Stimulated activated CD4-positive, alpha-beta T cell treated with anti-CD3 and anti-CD28 coated beads, Interleukin-12 subunit alpha, Interleukin-12 subunit beta, amount 100 ng/mL, for 4 hours (primary cell): ENCODE measurements at places on chromosomes 12 and 14.

- no peak for DNase-seq
These were observed 23.4 kb downstream of the CLEC2D start for GRCh38 chr12:9692909-9693308.

DNA sequence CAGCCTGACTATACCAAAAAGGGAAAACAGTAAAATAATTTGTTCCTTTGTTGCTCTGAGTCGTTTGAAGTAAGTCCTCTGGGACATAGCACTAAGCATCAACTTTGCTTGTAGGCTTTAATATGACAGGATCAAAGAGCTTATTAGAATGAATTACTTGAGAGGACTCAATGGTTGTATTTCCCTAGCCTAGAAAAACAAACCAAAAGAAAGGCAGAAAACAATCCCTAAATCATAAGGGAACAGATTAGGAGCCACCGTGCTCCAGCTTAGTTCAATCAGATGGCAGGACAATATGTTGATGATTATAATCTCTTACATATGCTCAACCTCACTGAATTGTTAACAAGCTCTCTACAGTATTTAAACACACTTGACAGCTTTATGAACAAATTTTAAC lies 988.4 kb downstream of the FLRT2 start:
- no peak for DNase-seq

DNA sequence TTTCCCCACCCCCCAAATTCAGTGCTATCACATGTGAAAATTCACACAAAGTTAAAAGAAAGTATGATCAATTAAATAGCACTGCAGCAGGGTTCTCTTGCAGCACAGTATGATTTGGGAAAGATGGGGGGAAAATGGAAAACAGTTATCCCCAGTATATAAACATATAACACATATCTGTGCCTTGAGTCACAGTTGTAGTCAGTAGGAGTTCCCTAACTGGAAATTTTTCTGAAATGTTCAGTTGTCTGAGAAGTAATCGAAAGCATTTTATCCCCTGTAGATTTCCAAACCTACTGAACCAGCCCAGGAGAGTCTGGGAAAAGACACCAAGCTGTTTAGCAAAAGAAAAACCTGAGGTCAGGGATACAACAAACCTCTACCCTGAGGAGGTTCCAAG lies 47.0 kb downstream of the C12orf50 start:
- no peak for DNase-seq

GRCh38 chr12:83470749-83471148 lies 784.0 kb downstream of the TMTC2 start:
- DNase-seq: no peak

- DNase-seq: no peak
These were observed 421 bp downstream of the SUOX start for GRCh38 chr12:55997535-55997859.

- no peak for DNase-seq
These were observed 4.2 kb upstream of the RIPK3 start for GRCh38 chr14:24343795-24344660.

GRCh38 chr14:89933002-89933401 lies 21.5 kb downstream of the EFCAB11 start:
- DNase-seq: no peak

GRCh38 chr12:121800694-121801594 lies 2.9 kb upstream of the SETD1B start:
- DNase-seq: peak; percentile 65

- no peak for DNase-seq
These were observed 98.6 kb downstream of the SLC5A8 start for GRCh38 chr12:101111441-101111840.

GRCh38 chr14:105166571-105167302 lies 1.8 kb downstream of the JAG2 start:
- no peak for DNase-seq

GRCh38 chr12:124411281-124411878 lies 116.5 kb downstream of the RFLNA start:
- no peak for DNase-seq

DNA sequence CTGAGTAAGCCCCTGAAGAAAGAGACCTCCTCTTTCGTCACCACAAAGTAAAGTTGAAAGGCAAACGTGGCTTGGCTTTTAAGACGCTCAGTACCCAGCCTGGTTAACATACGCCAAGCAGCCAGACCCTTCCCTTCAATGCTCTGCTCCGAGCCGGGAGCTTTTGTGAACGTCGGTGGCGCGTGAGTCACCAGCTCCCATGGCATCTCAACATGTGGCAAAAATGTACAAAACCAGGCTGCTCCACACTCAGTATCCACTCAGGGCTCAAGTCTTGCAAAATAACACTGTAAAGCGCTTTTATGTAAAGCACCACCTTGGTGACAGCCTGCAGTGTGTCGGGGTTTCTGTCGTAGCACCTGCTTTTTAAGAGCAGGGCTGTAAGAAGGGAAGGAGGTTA lies 89.0 kb downstream of the SETD3 start:
- DNase-seq: no peak

DNA sequence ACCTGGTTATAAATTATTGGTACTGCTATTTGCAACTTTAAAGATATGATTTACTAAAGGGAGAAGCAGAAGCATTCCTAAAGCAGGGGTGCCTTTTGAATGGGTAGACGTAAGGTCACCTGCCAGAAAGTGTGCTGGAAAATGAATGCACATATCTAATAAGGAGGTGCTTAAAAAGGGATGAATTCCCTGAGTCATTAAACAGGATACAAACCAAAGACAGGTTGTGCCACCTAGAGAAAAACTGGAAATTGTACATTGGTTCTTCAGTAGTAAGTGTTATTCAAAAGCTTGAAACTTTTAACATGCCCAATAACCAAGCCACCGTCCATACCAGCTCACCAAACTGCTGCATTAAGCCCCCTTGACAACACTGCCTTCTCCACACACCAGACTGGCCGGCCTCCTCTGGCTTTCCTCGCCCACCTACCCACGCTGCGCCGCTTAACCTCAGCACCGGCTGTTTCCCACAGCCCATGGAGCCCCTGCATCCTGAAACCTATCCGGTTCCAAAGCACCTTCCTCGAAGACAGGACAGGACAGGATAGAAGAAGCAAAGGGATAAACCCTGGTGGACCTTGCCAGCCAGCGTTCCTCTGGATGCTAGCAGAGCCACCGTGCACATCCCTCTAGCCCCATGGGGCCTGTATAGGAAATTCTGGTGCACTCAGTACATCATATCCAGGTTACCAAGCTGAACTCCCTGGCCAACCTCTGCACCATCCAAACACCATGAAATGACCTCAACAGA lies 201.5 kb upstream of the CAND1 start:
- no peak for DNase-seq

DNA sequence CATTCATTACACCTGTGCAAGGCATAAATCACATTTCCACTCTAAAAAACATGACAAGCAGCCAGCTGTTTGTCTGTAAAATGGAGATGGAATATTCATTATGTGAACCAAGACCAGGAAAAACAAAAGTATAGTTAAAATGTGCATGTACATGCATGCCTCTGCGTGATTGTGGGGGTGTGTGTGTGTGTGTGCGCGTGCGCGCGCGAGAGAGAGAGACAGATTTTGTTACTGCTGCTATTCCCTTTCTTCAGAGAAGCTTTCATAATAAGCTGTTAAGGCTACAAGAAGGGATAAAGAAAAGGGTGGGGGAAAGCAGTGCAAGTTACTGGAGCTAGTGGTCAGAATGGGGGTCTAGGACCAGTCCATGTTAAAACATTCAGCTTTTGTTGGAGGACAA lies 430.3 kb downstream of the NAV3 start:
- no peak for DNase-seq

DNA sequence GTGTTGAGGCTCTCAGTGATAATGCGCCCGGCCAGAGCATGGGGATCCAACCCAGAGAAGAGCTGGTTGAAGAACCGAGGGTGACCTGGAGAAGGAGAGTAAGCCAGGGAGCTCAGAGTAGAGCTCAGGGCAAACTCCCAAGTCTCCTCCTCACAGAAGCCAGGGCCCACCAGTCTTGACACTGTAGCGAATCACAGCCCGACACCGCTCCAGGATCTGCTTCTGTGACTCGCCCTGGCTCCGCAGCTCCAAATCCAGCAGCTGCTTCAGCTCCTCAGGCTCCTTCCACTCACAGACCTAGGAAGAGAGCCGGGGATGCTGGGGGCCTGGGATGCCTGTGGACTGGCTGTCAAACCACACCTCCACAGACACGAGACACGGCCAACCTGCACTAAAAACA lies 8.2 kb upstream of the ZNF740 start:
- DNase-seq: no peak

GRCh38 chr14:98006008-98006407 lies 1208.8 kb downstream of the VRK1 start:
- DNase-seq: no peak

GRCh38 chr14:104431929-104432541 lies 147.5 kb upstream of the C14orf180 start:
- no peak for DNase-seq

DNA sequence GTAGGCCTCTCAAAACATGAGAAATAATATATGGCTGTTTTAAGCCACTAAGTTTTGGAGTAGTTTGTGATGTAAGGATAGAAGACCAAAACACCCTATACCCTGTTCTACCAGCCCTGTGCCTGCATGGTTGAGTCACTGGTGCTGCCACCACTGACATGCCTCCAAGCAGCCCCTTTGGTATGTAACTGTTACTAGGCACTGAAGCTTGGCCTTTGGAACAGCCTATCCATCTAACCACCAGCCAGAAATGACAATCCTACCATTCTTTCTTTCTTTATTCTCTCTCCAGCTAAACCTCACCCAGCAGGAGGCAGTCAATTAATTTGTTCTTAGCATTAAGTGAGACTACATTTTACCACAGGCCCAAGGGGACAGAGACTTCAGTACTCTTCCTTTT lies 240.3 kb downstream of the MSRB3 start:
- DNase-seq: no peak

DNA sequence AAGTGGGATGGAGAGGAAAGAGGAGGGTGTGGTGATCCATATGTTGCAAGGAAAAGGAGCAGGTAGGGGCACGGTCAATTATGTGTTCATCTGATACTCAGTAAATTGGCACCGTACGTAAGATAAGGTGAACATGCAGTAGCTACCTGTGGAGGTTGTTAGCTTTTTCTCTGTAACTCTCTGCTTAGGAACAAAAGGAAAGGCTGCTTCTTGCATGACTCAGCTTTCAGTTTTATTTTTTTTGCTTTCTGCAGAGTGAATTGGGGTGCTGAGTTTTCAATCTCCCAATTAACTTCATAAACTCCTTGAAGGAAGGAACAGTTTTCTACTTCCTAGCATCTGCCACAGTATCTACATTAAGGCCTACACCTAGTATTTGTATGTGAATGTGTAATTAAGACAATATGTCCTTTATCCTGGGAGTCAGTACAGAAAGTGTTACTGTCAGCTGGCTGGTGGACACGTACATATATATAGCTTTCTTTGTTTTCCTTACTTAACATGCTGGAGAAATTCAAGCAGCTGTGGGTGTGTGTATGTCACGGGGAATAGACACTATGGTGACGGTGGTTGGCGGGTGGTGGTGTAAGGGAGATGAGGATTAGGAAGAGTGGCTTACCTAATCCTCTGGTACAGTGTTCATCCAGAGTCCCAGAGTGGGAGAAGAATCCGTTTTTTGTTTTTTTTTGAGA lies 40.1 kb upstream of the WNK1 start:
- no peak for DNase-seq

GRCh38 chr14:59356312-59356711 lies 108.9 kb downstream of the GPR135 start:
- DNase-seq: no peak

DNA sequence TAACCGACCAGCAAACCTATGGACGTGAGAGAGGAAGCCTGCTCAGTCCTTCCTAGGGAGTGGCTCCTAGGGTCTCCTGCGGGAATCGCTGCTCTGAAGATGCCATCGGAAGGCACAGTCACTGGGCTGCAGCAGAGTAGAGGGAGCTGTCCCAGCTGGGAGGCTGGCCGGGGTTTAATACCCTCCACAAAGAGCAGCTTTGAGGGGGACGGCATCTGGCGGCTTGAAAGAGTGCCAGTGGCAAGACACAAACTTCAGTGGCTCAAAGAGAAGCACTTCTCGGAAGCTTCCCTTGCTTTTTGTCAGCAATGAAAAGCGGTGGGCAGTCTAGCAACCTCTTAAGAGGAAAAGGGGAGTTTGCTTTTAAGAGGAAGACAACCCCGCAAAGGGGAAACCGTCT lies 114.6 kb downstream of the TMEM132C start:
- no peak for DNase-seq

DNA sequence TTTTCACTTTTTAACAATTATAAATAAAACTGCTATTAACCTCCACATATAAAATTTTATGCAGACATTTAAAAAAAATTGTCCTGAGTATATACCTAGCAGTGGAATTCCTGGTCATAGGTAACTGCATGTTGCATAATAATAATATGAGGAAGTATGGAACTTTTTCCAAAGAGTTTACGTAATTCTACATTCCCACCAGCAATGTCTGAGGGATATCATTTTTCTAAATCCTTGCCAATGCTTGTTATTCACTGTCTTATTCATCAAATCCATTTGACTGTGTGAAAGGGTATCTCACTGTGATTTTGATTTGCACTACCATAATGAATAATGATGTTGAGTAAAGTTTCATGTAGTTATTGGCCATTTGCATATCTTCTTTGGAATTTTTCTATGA lies 393.8 kb downstream of the LRFN5 start:
- DNase-seq: no peak

DNA sequence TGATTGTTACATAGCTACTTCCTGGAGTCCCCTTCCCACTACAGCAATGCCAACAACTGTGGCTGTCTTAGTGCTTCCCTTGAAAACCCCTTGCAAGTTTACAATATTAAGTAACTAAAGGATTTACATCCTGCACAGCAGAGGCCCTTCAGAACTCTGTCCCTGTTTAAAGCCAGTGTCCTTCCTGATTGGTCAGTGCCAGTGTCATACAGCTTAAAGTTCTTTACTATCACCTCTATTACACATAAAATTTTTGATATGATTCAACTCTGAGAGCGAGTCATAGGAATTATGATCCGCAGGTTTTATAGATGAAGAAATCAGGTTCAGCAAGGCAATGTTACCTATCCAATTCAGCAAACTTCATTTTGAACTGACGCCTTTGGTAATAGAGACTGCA lies 91.4 kb upstream of the ALX1 start:
- DNase-seq: no peak

- DNase-seq: no peak
These were observed 165.3 kb downstream of the SNAPC1 start for GRCh38 chr14:61927520-61927919.

- DNase-seq: no peak
These were observed 4.3 kb upstream of the NKX2-1 start for GRCh38 chr14:36524220-36524837.

GRCh38 chr12:67539946-67540345 lies 108.6 kb upstream of the DYRK2 start:
- no peak for DNase-seq

DNA sequence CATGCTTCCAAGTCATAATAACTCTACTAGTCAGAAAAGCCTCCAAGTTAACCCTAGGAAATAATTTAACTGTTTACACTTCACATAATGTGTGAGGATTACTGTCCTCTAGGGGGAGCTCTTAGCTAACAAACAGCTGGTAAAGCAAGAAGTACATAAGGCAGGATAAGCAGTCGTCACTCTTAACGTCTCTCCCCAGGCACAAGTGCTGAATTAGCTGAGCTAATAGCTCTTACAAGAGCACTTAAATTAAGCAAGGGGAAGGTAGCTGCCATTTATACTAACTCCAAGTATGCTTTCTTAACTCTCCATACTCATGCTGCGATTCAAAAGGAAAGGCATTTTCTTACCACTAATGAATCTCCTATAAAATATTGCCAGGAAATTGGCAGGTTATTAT lies 79.3 kb upstream of the TSPAN11 start:
- no peak for DNase-seq

- DNase-seq: no peak
These were observed 147.2 kb downstream of the PLEKHA5 start for GRCh38 chr12:19276767-19277166.

GRCh38 chr14:67537736-67538135 lies 4.6 kb downstream of the PLEKHH1 start:
- no peak for DNase-seq

- DNase-seq: no peak
These were observed 56.9 kb downstream of the TESC start for GRCh38 chr12:117042171-117042842.
